ENCODE measurements at places on chromosomes 5 and 9.

GRCh38 chr9:95752129-95752731 lies 123.3 kb upstream of the ERCC6L2 start:
- no peak for DNase-seq

- DNase-seq: no peak
These were observed 485.7 kb downstream of the CSNK1G3 start for GRCh38 chr5:123997462-123998215.

DNA sequence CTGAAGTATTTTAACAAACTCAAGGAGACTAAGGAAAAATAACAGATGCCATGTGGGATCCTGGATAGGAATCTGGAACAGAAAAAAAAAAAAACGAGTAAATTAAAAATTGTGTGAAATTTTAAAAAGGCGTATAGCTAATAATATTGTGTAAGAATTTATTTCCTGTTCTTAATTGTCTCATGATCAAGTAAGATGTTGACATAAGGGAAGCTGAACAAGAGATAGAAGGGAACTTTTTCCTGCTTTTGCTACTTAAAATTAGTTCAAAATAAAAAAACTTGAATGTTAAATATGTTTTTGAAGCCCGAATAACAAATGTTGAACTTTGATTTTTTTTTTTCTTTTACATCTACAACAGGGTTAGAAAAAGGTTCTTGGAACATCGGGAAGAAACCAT lies 10.5 kb downstream of the SNAPC3 start:
- DNase-seq: no peak

GRCh38 chr9:123482295-123482968 lies 126.4 kb downstream of the CRB2 start:
- DNase-seq: no peak

DNA sequence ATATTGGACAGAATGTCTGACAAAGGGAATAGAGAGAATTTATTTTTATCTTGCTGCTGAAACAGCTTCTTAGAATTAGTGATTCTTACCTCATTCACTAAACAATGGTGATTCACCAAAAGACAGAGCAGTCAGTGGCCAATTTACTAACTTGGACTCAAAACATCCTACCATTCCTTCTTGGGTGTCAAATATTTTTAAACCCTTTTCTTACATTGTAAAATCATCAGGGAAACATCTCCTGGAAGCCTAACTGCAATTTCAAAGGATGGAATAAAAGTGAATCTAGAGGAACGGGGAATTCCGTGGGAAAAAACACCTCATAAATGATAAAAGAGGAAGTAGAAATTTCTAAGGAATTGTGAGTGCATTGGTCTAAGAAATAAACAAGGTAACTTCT lies 97.7 kb downstream of the LHFPL2 start:
- no peak for DNase-seq

GRCh38 chr9:8025551-8025950 lies 226.0 kb upstream of the DMAC1 start:
- no peak for DNase-seq

- DNase-seq: no peak
These were observed 20.9 kb upstream of the ZBTB43 start for GRCh38 chr9:126783949-126784348.

- DNase-seq: no peak
These were observed 406.2 kb upstream of the ZNF608 start for GRCh38 chr5:125152461-125153189.

DNA sequence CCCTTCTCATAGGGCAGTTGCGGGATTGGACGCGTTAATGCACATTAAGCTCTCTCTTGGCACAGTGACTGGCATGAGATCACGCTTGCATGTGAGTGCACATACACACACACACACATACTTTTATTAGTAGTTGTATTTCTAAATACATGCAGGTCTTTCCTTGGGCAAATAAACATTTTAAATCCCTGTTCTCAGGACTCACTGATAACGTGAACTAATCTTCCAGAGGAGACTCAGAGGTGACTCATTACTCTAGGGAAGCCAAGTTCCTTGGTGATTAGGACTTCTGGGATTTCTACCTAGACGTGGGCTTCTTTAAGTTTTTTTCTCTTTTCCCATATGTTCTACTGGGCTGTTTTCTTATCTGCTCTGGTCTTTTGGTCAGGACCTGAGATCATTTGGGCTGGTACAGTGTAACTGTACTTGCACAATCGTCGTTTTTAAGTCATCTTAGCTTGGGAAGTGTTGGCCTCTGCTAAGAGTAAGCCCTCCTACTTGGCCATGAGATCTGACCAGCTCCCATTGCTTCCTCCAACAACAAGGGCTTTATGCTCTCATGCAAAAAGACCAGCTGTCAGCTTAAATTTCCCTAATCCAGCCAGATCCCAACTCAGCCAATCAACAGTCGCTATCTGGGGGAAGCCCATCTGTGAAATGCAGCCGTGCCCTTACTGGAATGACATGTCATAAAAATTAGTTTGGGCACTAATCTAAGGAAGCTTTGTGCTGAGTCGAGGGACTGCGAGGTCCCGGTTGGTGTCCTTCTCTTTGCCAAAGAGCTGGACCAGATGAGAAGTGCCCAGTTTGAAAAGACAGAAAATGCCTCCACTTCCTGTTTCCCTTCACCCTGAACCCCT lies 176.4 kb upstream of the ANKRD55 start:
- DNase-seq: no peak

- DNase-seq: no peak
These were observed 88.1 kb downstream of the PCSK1 start for GRCh38 chr5:96344678-96345577.

GRCh38 chr5:137753691-137754187 lies 424 bp downstream of the HNRNPA0 start:
- no peak for DNase-seq

DNA sequence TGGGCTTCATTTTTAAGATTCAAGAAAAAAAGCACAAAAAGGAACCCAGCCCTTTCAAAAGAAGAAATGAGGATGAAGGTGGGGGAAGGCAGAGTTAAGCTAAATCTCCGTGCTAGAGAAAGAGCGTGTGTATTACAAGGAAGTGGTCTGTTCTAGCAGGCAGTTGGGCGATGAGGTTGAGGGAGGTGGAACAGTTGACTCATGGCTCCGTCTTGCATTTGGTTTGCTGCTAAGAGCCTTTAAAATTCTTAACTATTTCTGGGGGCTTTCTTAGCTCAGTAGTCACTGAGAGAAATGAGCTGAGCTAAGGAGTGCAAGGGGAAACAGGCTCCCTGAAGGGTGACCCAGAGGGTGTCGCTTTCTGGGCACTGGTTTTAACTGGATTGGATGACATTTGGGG lies 117.4 kb downstream of the GCNT1 start:
- DNase-seq: peak; percentile 62

DNA sequence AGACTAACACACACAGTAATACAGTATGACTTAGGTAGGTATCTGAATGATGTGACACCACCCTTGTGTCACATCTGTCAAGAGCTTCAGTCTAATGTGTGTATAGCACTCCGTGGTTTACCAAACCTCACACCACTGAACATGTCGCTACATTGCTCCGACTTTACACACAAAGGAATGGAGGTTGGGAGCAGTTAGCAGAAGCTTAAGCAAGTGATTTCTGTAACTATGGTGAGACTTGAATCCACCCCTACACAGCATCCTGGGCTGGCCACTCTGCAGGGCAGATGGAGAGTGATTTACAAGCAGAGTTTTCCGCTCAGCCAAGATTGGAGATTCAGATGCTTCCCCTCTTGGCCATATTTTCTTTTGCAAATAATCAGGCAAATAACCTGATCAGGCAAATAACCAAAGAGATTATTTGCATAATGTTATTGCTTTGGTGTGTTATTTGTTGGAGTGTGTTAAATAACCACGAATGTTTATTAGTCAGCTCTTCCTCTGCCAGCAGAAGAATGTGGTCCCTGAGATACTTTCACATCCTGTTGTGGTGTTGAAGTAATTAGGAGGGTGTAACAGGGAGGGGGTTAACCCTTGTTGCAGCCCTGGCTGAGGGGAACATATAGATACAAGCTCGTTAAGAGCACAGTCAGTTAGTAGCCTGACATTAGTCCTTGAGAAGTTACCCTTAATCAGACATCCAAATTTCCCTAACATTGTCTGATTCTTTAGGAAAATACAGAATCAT lies 92.8 kb downstream of the SNX18 start:
- no peak for DNase-seq

- DNase-seq: no peak
These were observed 162.6 kb upstream of the ADAMTS16 start for GRCh38 chr5:4977416-4978110.

DNA sequence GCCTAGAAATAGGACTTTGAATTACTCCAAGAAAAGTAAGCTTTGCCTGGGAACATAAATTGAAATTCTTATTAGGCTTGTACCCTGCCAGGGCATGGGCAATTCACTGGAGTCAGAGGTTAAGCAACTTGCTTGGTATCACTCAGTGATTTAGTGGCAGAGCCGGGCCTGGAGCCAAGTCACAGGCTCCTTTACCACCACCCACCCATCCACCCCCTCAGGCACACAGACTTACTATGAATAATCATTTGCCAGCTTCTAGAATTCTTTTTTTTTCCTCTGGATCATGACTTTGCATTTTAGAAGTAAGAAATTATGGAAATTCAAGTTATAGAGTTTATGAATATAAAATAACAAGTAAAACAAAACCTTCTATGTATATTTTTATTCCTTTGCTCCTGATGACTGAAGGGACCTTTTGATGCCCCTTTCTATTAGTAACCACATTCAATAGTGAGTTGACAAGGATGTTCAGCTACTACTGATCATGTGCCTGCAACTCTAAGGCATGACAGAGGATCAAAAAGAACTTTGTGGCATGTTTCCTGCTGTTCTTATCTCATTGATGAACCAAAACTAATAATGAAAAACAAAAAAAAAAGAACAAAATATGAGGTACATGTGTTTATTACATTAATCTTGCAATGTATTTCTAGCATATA lies 614.7 kb downstream of the TLR4 start:
- DNase-seq: no peak

DNA sequence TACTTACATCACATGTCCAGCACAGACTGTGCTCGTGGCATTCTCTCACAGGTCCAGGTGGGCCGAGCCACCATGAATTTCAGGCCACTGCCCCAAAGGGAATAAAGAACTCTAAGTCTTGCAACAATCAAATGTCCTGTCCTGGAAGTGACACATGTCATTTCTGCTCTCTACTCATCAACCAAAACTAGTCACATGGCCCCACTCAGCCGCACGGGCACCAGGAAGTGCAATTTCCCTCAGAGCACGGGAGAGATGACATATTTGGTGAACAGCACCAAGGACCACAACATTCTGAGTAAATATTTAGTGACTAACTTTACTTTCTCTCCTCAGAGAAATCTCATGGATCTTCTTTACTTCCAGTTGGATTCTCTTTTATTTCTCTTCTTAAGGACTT lies 131.1 kb upstream of the TUT7 start:
- no peak for DNase-seq

DNA sequence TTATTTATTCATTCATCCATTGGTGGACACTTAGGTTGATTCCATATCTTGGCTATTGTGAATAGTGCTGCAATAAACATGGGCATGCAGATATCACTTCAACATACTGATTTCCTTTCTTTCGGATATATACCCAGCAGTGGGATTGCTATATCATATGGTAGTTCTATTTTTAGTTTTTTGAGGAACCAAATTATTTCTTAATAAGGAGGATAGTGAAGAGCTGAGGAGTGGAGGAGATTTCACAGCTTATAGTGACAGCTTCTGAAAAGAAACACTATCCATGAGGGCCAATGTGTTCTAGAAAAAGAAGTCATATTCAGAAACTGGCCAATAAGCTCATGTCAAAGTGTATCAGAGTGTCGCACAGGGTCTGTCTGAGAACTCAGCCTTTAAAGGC lies 183.3 kb downstream of the SEC61B start:
- no peak for DNase-seq

- no peak for DNase-seq
These were observed 145.7 kb upstream of the TRPC7 start for GRCh38 chr5:136511046-136511445.

GRCh38 chr5:171246231-171246630 lies 62.8 kb upstream of the TLX3 start:
- DNase-seq: no peak

GRCh38 chr5:80399526-80400239 lies 8.2 kb upstream of the ZFYVE16 start:
- no peak for DNase-seq

DNA sequence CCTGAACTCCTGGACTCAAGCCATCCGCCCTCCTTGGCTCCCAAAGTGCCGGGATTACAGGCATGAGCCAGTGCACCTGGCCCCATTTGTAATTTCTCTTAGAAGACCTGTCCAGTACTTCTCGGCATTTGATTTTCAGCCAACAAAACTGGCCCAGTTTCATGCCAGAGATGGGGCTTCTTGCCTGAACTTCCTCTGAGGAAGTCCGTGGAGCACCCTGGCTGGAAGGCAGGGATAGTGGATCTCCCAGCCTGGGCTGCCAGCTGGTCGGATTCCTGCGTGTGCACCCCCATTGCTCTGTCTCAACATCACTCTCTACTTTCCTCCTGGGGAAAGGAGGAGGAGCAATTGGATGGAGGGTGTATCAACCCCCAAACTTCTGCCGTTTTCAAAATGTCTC lies 39.0 kb downstream of the FAM78A start:
- DNase-seq: no peak

Measured in stimulated activated CD4-positive, alpha-beta T cell treated with anti-CD3 and anti-CD28 coated beads, TNF-alpha, amount 100 ng/mL, for 24 hours (primary cell).